ENCODE measurements at places on chromosomes 4 and X.

GRCh38 chr4:37040816-37041215, 203.7 kb upstream of the NWD2 start:
- no peak for DNase-seq

GRCh38 chrX:2582667-2583066, 81.9 kb upstream of the DHRSX start:
- DNase-seq: no peak

GRCh38 chr4:82524570-82525152, 37.1 kb downstream of the TMEM150C start:
- peak; percentile 18 for DNase-seq

- no peak for DNase-seq
These were observed 190.1 kb upstream of the GNPDA2 start for GRCh38 chr4:44916411-44916810.

- DNase-seq: no peak
These were observed 728.9 kb downstream of the PCDH18 start for GRCh38 chr4:136803433-136803832.

DNA sequence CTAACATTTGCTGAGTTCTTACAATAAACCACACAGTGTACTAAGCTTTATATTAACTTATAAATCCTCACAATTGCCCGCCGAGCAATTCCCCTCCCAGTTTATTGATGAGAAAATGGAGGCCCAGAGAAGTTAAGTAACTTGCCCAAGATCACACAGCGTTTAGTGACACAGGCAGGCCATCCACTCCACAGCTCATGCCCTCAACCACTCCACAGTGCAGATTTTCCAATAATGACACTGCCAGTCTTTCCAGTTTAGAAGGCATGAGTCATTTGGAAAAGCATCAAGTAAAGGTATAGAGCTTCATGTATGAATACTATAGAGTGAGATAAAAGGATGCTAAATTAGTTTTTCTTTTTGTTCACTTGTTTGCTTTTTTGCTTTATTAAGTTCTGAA, 208.5 kb downstream of the CAMK2D start:
- DNase-seq: no peak

GRCh38 chrX:138026211-138026610, 460.3 kb downstream of the ZIC3 start:
- no peak for DNase-seq

DNA sequence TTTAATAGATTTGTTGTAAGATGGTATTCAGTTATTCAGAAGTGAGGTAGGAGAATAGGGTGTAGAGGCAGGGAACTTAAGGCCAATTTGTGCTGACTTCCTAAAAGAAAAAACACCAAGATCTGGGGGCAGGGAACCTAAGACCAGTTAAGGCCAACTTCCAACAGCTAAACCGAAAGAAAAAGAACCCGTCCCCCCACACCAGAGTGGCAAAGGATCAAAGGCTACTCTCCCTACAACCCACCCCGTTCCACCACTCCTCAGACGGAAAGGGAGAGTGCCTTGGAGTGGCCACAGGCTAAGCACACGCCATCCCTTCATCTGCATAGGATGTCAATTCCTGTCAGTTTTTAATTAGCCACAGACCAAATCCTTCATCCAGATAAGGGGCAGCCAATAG, 3.7 kb upstream of the ZNF718 start:
- no peak for DNase-seq

DNA sequence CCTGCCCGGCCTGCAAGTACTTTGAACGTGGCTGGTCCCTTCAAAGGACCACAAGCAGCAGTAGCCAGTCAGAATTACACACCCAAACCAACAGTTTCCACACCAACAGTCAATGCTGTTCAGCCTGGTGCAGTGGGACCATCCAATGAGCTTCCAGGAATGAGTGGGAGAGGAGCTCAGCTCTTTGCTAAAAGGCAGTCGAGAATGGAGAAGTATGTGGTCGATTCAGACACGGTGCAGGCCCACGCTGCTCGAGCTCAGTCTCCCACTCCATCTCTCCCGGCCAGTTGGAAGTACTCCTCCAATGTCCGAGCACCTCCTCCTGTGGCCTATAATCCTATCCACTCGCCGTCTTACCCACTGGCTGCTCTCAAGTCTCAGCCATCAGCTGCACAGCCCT, 104.4 kb upstream of the MYOZ2 start:
- no peak for DNase-seq

- DNase-seq: no peak
These were observed 2.6 kb upstream of the NDP start for GRCh38 chrX:43975796-43976195.

DNA sequence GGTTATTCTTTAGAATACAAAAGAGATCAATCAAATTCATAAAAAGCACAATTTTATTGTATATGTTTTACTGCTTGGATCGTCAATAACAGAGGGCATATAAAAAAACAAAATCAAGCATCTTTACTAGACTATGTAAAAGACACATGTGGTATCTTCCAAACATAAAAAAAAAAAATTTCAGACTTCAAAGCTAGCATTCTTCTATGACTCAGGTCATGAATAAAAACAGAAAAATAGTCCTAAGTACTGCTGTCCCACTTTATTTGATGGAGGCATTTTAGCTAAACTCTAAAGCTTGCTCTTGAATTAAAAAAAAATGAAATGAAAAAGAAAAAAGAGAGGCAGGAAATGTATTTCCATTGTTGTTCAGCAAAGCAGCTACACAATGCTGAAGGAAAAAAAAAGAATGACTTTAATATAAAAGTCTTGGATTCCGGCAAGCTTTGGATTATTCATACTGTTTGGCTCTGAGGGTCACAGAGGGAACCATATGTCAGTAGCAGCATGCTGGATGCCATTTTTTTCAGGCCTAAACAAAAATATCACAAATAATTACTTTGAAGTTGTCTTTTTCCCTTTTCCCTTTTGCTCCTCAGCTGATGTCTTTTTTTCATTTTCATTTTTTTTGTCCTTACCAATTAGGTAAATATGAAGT, 249.1 kb upstream of the DIAPH2 start:
- DNase-seq: no peak

Data from NCI-H2029 treated with DMSO at 0.1 percent for 48 hours (cell line).